ENCODE measurements at places on chromosomes 4 and X.

DNA sequence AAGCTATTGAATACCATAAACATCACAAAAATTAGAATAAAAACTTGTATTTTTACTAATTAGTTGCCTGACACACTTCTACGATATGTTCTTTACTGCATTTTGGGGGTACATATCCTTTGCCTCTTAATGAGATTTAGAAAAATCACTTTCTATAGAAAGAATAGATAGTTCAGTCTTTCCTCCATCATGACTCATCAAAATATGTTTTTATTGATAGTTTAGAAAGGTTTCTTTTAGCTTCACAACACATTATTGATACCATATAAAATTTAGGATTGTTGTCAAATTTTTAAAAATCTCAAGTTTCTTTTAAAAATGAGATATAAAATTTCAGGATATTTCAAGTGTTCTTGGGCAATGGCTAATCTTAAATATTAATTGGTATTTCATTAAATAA lies 74.5 kb upstream of the NOCT start:
- DNase-seq, result no peak

- DNase-seq, result peak; percentile 0
Measured at GRCh38 chrX:153723351-153724251, 586 bp downstream of the BCAP31 start.

GRCh38 chr4:182918791-182919302 lies 1.7 kb upstream of the DCTD start:
- peak; percentile 73 for DNase-seq

DNA sequence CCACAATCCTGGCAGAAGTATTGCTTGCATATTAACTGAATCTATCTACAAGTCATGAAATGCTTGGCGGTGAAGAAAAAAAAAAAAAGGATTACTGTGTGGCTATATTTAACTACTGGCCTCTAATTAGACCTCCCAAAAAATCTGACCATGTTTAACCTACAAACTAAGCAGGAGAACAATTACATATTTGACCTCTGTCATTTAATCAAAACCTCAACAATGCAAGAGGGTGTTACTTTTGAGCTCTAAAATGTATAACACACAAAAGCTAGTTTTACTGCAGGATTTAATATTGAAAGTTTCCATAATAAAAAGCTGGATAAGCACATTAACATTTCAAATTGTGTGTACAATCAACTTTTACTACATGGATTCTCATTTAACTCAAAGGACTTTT lies 1.5 kb downstream of the ITM2A start:
- no peak for DNase-seq

- no peak for DNase-seq
Measured at GRCh38 chrX:110734894-110735541, 60.6 kb downstream of the CHRDL1 start.

- no peak for DNase-seq
Measured at GRCh38 chr4:81516241-81516640, 44.5 kb upstream of the RASGEF1B start.

DNA sequence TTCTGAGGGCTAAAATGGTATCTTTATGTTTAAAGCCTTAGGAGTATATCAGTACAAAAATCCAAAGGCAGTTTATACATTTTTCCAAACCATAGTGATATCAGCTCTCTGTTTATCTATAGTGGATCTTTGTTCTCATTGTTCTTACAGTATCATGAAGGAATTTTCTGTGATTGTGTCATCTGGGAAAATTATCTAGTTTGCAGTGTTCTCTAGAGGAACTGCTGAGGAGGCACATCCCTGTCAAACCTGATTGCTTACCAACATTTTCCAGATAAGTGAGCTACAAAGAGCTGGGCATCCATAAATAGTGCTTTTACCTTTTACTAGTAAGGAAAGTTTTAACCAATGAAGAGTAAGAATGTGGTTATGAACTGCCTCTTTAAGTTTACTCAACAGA lies 44.9 kb upstream of the SLC25A31 start:
- DNase-seq, result no peak

GRCh38 chr4:95066050-95066449 lies 308.3 kb downstream of the BMPR1B start:
- DNase-seq, result no peak

DNA sequence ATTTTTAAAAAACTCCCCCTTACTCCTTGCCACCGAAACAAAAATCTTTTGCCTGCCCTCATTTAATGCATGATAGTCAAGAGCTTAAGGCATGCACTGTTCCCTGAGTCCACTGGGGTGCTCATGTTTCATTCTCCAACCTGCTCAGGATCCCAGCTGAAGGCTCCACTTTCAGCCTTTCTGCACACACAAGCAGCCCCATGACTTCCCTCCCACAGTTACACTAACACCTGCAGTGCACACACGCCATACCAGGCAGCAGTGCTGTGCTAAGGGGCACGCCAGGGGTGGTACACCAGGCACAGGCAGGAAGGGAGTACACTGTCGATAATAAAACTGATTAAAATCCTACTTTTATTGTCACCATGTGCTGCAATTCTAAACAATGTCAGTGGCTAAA lies 385.2 kb downstream of the BMPR1B start:
- no peak for DNase-seq

- DNase-seq, result no peak
Measured at GRCh38 chr4:75306506-75306905, 207.7 kb downstream of the RCHY1 start.

DNA sequence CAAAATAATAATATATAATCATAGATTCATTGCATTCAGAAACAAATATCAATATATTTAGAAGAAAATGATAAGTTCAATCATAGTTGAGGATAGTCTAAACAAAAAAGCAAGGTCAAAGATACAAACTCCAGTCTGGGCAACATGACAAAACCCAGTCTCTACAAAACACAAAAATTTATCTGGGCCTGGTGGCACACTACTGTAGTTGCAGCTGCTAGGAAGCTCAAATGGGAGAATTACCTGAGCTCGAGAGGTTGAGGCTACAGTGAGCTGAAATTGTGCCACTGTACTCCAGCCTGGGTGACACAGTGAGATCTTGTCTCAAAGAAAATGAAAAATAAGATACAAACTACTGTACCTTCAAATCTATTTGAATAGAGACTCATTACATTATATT lies 52.7 kb upstream of the ANXA10 start:
- DNase-seq, result no peak

DNA sequence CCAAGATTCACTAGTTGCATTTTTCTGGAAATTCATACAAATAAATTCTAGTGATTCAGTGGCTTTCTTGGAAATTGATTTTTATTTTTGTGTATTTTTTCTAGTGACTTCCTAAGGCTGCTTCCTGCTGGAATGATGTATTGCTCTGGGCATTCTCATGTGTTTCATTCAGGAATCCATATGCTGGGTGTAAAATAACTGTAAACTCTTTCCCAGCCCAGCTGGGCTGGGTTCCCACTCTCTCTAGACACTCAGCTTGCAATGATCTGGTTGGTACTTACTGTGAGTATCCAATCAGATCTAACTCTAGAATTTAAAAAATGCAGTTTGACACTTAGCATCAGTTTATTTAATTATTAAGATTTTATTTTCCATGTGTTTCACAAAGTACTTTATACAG lies 882.2 kb downstream of the STIM2 start:
- no peak for DNase-seq

DNA sequence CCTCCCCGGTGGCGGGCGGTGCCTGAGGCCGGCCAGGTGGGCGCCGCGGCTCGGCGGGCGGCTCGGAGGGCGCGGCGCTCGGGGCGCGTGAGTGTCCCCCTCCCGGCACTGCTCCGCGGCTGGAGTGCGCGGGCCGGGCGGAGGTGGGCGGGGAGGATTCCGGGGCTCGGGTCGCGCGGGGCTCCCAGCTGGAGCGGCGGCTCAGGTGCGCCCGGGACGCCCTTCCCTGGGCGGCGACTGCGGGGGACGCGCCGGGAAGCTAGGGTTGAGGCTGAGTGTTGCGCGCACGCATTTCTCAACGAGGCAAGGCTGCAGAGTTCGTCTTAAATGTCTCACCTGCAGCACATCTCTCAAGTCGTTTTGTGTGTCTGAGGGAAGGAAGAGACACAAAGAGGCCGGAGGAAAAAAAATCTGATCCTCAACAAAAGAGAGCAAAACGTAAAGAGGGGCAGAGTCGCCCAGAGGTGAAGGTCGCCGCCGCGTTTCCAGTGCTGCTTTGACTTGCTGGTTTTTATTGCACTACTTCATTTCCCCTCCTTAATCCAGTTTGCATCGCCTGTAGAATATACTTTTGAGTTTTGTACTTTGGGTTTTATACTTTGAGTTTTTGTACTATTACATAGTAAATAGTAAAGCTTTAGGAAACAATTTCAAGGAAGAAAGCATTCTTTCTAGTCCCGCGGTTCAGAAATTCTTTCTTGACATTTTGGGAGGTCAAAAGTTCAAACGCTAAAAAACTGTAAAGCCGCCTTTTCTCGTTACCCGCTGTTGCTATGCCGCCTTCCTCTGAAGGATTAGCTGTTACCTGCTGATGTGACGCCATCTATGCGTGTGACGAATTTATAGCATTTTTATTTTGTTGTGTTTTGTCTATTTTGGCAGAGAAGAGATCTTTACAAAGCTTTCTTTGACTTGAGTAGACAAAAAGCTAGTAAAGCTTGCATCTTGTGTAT lies 106.5 kb upstream of the STOX2 start:
- DNase-seq, result peak; percentile 26

GRCh38 chrX:12497832-12498591 lies 293.2 kb upstream of the PRPS2 start:
- peak; percentile 43 for DNase-seq

DNA sequence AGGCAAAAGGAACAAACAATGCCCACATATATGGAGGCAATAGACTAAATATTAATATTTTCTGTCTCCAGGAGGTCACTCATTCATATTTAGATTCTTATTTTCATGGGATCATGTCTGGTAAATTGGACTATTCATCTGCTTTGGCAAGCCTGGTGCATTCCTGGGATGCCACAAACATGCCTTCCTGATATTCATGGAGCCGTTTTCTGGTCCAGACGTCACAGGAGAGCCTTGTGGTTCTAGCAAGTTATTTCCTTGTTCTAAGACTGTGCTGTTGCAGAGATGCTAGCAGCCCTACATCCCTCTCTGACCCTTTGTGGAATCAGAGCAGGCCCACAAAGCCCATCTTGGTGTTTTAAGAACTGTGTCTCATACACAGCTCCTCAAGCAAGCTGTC lies 16.1 kb upstream of the EXOSC9 start:
- no peak for DNase-seq

DNA sequence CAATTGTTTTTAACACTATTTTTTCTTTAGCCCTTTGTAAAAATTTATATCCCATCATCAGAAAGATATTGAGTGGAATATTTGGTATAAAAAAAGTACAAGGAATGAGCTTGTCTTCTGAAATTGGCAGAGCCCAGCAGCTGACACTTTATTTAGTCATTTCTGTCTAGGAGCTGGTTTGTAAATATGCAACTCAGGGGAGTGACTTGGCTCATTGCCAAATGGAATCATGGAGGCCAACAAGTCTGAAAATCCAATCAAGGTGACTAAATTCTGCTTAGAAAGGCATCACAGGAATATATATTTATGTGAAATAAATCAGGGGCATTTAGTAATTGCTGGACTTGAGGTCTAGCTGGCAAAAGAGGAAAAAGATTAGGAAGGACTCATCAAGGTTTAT lies 74.4 kb downstream of the OTC start:
- DNase-seq, result peak; percentile 16

DNA sequence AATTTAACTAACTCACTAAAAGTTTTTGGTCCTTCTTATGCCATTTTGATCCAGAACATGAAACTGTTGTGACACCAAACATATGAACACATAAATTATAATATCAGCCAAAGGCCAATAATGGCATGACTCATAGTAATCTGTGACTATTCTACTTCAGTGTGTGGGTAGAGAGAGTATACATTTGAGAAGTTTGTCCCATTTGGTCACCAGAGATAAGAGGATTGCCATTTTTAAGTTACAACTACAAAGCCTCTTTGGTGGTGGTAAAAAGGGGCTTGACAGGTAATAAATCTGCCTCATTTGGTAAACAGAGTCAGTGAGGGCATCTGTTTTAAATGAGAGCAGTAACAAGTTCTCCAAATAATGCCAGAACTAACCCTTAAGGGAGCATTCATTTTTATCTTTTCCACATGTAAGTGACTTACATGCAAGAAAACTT lies 117.9 kb downstream of the TBC1D19 start:
- no peak for DNase-seq

DNA sequence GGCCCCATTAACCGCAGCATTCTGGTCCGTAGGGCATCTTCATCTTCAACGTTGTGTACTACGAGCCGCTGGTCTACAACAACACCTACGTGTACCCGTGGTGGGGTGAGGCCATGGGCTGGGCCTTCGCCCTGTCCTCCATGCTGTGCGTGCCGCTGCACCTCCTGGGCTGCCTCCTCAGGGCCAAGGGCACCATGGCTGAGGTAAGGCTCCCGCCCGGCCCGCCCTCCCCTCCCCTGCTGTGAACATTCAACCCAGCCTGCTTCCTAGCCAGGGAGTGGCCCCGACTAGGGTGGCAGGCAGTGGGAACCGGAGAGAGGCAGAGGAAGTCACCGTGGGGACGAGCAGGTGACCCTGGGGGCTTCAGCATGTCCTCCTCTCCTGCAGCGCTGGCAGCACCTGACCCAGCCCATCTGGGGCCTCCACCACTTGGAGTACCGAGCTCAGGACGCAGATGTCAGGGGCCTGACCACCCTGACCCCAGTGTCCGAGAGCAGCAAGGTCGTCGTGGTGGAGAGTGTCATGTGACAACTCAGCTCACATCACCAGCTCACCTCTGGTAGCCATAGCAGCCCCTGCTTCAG lies 7.1 kb downstream of the SLC6A8 start:
- no peak for DNase-seq

- no peak for DNase-seq
Measured at GRCh38 chr4:42786350-42787078, 106.0 kb upstream of the GRXCR1 start.

DNA sequence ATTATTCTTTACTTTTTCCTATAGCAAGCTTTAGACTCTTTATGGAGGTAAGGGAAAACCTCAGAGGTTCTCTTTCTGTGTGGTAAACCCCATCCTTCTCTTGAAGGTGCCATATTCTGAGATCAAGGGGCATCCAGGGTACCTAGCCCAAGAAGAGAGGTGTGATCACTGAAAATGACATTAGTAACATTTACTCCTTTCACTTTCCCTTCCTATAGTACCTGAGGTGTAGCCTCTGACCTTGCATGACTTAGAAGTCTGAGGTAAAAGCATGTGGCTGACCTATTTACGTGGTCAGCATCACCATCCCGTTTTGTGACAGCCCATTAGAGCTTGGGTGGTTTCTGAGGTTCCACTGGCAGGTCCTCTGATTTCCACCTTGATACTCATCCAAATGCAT lies 25.7 kb downstream of the SGMS2 start:
- no peak for DNase-seq

GRCh38 chr4:146510942-146511341 lies 10.8 kb downstream of the SLC10A7 start:
- DNase-seq, result no peak

DNA sequence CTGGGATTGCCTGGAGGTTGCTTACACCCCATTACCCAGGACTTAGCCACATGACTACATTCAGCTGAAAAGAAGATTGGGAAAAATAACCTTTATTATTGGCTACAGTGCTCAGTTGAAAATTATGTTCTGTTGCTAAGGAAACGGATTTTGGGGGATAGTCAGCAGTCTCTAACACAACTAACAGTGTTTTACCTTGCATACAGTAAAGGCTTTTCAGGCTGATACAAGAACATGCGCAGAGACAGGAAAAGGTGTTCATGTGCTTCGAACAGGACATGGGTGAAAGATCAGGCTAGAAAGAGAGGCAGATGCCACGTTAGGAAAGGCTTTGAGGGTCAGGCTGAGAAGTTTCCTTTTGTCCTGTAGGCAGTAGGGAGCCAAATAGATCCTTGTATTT lies 14.8 kb upstream of the RHOH start:
- DNase-seq, result no peak

GRCh38 chr4:6546681-6547447 lies 28.1 kb upstream of the MAN2B2 start:
- peak; percentile 46 for DNase-seq
